Stimulated activated CD8-positive, alpha-beta memory T cell treated with anti-CD3 and anti-CD28 coated beads, Interleukin-12 subunit alpha, Interleukin-12 subunit beta, amount 100 ng/mL, for 4 hours (primary cell): ENCODE measurements at places on chromosomes 2 and 18.

- DNase-seq, result no peak
Measured at GRCh38 chr18:36572135-36572856, 256.5 kb downstream of the TPGS2 start.

DNA sequence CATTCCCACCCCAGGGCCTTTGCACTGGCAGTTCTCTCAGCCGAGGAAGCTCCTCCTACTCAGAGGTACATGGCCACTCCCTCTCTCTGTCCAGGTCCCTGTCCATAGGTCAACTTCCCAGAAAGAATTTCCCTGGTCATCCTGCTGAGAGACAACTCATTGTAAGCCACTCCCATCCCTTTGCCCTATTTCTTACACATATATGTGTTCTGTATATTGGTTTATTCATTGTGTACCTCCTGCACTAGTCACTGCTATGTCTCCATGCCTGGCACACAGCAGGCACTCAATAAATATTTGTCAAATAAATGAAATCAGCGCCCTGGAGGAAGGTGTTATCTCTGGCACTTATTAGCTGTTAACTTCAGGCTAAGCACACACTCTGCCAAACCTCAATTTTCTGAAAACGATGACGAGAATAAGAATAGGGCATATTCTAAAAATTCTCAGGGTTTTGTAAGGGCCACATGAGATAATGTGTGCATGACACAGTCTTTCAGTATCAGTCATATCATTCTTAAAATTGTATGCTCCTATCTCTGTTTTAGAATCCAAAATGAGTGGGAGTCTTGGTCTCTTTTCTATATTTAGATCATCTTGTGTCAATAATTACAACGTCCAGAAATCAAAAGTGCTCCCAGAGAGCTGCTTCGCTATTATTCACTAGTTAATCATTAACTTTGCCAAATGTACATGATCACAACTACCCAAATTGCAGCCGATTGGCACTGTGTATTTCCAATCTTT is 198.0 kb downstream of the ALK start:
- DNase-seq, result no peak

DNA sequence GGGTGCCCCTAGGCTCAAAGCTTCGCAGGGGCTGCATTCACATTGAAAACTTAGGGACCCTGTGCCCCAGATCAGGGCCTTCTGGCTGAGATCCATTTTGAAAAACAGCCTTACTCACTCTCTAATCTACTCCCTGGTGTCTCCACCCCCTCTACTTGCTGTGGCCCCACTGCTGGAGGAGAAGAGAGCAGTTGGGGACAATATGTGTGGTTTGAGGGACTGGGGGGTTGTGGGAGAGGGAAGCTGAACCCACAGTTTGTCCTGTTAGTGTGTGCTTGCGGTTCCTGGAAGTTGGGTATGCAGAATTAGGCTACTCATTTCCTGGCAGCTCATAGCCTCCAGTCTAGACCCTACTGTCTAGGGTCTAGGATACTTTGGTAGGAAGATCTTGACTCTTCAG is 211.4 kb downstream of the PRKCE start:
- no peak for DNase-seq

DNA sequence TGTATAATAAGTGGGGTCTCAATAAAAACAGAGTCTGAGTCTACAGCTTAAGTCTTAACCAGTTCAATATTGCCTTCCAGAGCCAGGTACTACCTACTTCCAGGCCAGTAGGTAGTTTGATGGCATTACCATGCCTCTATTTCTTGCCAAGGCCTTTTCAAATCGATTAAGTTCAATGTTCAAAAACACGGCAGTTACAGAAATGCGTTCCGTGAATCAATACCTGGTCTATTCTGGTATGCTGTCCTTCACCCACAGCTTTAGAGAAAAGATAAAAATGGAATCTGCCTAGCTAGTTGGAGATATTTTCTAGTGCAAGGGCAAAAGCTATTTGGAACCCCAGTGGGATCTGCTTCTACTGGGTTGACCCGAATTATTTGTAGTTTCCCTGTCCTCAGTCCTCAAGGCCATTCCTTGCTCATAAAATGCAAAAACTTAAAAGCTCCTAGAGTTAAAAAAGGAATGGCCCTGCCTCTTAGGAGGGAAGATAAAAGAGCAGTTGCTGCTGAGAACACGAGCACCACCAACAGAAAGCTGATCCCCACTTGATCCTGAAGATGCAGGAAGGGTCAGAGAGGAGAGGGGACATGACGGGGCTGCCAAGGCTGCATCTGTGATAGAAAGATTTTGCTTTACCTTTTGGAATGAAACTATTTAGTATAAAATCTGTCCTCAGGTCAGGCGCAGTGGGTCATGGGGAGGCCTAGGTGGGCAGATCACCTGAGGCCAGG is 109.6 kb upstream of the SCG2 start:
- DNase-seq, result no peak

- DNase-seq, result no peak
Measured at GRCh38 chr2:125553768-125554167, 1102.2 kb upstream of the GYPC start.

GRCh38 chr2:227466887-227467600 is 4.9 kb upstream of the AGFG1 start:
- no peak for DNase-seq

DNA sequence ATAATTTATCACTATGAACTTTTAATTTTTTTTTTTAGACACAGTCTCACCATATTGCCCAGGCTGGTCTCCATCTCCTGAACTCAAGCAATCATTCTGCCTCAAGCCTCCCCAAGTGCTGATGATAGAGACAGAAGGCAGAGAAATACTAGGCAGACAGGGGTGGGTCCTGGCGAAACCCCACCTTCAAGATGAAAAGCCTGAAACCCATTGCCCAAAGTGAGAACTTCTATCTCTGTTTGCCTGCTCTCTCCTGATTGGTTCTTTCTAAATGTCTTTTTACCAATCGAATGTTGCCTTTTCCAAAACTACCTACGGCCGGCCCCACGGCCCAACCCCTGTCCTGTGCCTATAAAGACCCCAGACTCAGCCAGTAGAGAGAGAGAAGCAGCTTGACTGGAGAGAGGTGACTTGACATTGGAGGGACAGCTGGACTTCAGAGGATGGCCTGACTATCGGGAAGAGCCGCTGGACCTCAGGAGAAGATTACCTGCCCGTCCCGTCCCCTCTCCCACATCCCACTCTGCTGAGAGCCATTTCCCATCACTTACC is 21.9 kb downstream of the PRKD3 start:
- DNase-seq, result no peak

DNA sequence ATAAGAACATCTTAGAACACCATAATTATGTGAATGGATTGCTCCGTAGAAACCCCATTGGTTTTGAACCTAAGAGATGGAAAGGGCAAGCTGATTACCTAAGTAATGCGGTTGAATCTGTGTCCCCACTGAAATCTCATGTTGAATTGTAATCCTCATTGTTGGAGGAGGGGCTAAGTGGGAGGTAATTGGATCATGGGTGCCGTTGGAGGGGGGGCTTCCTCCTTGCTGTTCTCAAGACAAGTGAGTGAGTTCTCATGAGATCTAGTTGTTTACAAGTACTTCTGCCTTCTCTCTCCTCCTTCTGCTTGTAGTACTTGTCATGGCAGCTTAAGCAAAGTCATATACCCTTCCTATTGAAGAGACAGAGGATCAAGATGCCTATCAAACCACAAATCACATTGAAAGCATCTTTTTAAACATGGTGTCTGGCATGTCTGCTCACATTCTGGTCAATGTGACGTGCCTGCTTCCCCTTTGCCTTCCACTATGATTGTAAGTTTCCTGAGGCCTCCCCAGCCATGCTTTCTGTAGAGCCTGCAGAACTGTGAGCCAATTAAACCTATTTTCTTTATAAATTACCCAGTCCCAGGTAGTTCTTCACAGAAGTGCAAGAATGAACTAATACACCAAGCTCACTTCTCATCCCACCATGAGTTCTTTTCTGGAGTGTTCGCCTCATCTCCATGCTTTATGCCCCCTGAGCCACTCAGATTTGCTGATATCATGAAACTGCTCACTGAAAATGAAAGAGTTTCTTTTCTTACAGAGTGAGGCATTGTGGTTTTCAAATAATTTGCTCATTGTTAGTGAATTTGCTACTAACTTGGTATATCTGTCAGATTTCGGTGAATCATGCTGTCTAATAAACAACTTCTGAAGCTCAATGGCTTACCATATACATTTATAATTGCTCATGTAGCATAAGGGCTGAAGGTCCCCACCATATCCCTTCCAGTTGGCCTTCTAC is 23.6 kb downstream of the KCNE4 start:
- DNase-seq, result no peak

- no peak for DNase-seq
Measured at GRCh38 chr2:159808032-159808425, 10.0 kb upstream of the CD302 start.

GRCh38 chr2:152432206-152432653 is 97.3 kb downstream of the FMNL2 start:
- DNase-seq, result no peak

- DNase-seq, result no peak
Measured at GRCh38 chr2:166775176-166775575, 113.1 kb upstream of the XIRP2 start.

GRCh38 chr2:70978341-70979179 is at the start of gene ANKRD53:
TSS of gene ANKRD53 (plus strand) at chr2:70978630. CDS start at chr2:70978646, 16 bp downstream.
- DNase-seq, result no peak

GRCh38 chr2:85156619-85157018 is 23.4 kb downstream of the TCF7L1 start:
- DNase-seq, result no peak

DNA sequence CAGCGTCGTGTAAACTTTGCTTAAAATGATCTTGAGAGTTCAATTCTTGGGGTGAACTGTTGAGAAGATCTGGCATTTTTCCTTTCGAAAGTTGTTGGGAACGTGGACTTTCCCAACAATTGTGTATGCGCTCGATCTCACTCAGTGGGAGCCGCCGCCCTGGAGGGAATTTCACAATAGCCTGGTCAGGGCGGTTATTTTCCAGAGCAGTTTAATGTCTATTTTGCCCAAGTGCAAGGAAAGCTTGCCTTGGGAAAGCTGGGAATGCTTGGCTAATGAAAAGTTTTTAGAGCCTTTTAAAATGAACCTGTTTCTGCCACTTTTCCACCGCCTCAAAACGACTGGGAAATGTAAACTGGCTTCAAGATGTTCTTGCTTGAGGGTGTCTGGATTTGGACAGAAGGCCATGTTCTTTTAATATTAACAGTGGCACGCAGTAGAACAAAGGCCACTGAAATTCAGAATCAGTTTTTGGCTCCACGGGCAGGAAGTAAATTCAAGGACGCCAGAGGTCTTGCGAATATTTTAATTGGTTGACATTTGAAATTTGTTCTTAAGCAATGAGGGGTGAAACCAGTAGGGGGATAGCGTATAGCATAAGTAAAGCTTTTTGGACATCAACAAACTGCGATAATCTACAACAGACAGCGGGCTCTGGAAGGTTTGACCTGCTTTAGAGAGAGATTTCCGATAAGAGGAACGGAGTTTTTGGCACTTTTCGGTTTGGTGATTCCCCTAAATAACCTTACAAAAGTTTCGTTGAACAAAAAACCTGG is 1.2 kb downstream of the CFLAR start:
- no peak for DNase-seq

DNA sequence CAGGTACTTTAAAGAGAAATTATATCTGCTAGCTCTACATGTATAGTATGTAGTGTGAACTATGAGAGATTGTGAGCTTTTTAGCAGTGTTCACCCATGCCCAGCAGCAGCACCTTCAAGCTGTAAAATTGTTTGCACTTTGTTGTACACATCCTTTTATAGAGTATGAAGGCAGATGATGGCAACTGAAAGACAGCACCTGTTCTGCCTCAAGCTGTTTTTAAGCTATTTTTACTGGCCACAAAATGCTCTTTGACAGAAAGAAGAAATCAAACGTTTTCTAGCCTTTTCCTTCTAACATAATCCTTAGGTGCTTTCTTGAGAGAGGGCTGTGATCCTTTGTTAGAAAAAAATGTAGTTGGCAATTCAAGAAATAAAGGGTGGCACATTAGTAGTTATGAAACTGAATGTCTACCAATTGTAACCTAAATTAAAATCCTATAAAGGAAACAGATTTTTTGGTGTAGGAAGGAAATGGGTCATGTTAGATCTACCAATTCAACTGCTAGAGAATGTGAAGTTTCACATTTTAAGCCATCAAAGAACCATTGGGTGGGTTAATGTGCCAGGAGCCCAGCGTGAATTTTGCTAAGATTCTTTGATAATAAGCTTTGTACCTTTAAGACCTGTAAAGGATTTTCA is 59.5 kb downstream of the R3HDM1 start:
- DNase-seq, result no peak

DNA sequence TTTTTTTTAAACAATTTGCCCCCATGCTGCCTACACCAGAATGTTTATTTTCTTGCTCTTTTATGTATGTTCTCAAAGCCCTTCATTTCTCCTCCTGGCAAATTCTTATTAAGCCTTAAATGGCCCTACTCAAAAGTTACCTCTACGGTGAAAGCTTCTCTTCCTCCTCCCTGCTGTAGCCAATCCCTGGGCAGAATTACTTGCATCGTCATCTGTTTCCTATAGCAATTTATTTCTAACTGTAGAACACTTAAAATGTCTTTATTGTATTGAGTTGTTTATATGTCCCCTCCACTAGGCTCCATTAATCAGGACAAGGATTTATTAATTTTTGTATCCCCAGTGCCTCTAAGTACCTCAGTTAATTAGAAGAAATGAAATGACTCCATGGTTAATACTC is 2.5 kb upstream of the RAD51AP2 start:
- no peak for DNase-seq

DNA sequence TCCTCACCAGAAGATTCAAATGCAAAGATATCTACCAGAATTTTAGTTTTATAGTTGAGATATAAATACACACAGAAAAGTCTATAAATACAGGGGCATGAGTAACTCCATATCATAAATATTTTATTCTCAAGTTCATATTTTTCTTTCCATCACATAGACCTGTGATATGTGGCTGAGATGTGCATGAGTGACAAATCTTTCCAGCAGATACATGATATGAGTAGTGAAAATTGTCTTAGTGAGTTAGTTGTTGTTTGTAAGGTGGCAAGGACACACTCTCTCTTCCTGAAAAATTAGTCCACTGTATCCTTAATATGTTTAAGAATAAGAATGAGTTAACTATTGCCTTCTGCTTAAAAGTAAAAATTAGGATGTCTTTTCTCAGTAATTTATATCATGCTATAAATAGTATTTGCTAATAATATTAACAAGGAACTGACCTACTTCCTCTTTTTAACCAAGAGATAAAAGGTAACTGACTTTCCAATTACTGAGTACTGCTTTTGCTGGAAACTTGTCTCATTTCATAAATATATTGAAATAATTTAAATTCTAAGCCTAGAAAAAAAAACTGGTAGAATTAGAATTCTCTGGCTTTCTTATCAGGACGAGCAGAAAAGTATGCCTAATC is 85.2 kb upstream of the SESTD1 start:
- DNase-seq, result no peak

- no peak for DNase-seq
Measured at GRCh38 chr2:217433522-217433921, 569.3 kb downstream of the TNS1 start.

DNA sequence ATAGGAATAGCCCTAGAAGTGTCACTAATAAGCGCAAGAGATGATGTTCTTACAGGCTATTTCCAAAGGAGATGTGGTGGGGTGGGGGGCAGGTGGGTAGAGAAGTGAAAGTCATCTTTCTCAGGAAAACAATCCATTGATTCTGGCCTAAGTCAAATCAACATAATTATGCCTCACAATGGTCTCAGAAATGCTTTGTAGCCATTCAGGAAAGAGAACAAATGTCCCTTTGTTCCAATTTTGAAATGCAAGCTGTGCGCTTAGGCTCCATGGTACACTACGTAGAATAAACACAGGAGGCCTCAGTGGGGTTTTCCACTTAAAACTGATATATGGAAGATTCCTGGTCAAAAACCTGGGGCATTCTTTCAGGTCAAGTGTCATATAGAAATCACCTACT is 529.9 kb upstream of the KLHL29 start:
- no peak for DNase-seq

- DNase-seq, result no peak
Measured at GRCh38 chr2:207632575-207633493, 7.6 kb upstream of the METTL21A start.

GRCh38 chr18:3330622-3331021 is 68.7 kb downstream of the MYL12B start:
- DNase-seq, result no peak
